ENCODE measurements at places on chromosomes 6 and 20.

DNA sequence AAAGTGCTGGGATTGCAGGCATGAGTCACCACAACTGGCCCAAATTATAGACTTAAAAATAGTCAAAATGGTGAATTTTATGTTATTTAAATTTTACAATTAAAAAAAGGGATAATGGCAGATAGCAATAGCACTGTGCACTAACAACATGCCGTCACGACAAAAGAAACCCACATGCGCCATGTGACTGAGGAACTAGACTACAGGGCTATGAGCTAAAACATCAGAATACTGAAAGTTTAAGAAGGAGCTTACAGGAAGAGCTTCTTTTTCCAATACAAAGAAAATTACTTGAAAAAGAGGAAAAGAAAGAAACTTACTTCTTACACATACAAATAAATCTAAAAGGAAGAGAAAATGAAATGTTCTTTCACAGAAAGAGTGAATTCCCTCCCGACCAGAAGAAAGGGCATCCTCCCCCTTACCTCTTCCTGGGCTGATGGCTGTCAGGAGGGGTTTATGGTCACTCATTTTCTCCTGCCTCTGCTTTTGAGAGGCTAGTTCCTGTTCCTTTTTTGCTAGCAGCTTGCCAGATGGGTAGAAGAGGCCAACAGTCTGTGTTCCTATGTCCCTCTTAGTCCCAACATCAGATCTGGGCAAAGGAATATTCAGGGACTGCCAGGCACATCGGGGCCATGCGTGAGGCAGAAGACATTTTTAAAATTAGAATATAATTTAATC lies 54.5 kb downstream of the DZANK1 start:
- DNase-seq: no peak

GRCh38 chr6:109340811-109341210 lies 41.5 kb downstream of the CD164 start:
- DNase-seq: no peak

DNA sequence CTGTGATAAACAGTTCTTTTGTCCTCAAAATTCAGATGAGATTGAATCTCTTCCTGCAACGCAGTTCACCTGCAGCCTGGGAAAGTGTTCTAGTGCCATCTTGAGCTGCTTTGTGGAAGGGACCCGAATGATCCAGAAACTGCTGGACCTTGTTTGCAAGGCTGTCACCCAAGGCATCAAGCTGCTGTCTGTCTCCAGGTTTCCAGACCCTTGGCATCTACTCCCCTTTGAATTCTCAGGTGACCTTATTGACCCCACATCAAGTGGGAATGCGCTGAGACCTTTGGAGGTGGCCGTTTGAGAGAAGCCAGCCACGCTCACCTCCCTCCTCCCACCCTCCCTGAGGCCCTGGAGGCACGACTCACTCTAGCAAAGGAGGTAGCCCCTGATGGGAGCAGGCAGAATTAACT lies 112.5 kb downstream of the EDN3 start:
- DNase-seq: no peak

DNA sequence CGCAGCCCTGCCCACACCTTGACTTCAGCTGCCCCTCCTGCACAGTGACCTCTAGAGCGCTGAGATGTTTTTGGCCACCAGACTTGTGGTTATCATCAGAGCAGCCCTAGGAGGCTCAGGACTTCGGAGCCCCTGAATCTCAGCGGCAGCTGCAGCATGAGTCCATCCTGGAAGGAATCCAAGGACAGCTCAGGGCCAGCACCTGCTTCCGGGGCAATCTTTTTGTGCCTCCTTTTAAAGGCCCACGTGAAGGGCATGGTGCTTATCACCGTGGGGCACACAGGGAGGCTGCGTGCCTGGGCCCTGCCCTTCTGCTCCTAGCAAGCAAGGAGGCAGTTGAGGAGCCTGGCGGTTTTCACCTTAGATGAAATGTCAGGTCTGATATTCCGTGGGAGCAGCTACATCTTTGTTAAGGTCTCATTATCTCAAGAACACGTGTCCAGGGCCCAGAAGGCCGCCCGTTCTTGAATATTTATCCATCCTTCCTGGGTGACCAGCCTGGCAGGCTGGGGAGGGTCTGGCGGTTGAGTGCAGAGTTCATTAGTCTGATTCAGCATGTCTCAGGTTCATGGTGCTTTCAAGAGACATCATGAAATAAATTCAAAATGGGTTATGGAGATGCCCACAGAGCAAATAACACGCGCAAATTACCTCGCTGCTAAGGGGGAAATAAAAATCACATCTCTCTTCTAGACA lies 392.4 kb downstream of the TAF4 start:
- DNase-seq: no peak

DNA sequence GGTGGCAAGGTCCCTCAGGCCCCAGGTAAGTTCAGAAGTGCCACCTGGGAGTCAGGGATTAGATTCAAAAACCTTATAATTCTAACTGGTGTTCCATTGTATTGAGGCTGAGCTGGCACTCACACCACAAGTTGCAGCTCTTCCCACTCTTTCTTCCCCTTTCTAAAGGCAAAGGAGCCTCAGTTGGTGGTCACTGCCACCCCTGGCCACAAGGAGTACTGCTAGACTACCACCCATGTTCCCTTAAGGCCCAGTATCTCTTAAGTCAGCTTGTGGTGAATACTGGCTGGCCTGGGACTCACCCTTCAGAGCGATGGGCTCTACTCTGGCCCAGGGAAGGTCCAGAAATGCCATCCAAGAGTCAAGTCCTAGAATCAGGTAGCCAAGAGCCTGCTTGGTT lies 421.1 kb upstream of the KHDRBS2 start:
- DNase-seq: peak; percentile 1

All from ACHN (cell line).